ENCODE measurements at places on chromosomes 6 and 20.

DNA sequence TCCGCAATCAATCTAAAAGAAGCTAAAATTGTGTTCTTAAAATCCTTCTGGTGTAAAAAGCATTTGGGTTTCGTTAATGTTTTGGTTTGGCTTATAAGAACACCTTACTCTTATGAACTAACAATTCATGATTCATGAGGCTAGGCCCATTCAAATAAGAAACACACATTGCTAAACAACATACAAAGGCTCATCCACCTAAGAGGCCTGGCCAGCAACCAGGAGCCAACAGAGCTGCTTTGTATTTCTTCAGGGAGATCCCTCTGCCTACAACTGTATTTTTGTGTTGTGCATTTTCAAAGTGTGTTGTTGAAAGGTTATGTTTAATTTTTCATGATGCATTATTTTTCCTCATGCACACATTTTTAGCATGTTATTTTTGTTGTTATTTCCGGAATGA lies 98.6 kb downstream of the PTPRK start:
- DNase-seq = peak; percentile 30

- DNase-seq = no peak
Measured at GRCh38 chr20:34222208-34222607, 19.0 kb upstream of the ASIP start.

- DNase-seq = no peak
Measured at GRCh38 chr6:84416043-84416657, 188.7 kb upstream of the CEP162 start.

GRCh38 chr20:50870561-50871161 lies 60.6 kb downstream of the ADNP start:
- no peak for DNase-seq

DNA sequence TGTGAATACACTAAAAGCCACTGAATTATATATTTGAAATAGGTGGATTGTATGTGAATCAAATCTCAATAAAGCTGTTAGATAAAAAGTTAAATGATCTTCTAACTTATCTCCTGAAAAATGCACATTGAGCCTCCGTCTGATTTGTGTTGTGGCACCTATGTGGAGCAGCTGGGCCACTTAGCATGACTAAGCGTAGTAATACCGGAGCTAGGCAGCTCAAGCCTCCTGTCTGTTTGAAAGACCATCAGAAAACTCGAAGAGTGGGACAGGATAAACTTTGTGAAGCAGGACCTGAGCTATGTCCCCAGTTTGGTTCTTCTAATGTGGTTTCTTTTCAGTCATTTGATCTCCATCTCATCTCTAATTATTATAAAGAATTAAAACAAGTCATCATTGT lies 11.0 kb upstream of the NOL7 start:
- no peak for DNase-seq

- no peak for DNase-seq
Measured at GRCh38 chr6:122472022-122472340, 374 bp upstream of the SERINC1 start.

GRCh38 chr6:19834858-19835257 lies 2.3 kb upstream of the ID4 start:
- DNase-seq = no peak

GRCh38 chr20:14918976-14919375 lies 581.6 kb upstream of the FLRT3 start:
- no peak for DNase-seq

DNA sequence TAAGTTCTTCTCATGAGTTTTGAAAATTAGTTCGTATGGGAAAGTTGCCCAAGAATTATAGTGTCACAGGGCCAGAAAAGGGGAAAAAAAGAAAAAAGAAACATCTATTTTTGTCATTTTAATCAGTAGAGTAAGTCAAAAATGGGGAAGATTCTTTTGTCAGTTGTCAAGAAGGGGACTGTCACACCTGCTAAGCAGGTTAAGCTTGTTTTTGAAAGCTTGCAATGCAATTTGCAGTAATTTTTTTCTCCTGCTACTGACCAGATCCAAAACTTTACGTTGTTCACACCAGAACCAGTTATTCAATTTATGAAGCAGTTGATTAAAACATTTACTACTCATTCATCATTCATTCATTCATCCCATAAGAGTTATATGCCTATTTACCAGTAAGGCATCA lies 171.4 kb downstream of the SOX4 start:
- DNase-seq = no peak

DNA sequence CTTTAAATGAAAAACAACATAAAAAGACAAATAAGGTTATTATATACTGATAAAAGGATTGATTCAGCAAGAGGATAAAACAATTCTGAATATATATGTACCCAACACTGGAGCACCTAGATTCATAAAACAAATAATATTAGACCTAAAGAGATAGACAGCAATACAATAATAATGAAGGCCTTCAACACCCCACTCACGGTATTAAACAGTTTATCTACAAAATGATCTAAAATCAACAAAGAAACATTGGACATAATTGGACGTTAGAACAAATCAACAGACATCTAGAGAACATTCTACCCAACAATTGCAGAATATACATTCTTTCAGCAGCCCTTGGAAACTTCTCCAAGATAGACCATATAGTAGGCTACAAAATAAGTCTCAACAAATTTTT lies 24.1 kb downstream of the TREM1 start:
- DNase-seq = no peak

DNA sequence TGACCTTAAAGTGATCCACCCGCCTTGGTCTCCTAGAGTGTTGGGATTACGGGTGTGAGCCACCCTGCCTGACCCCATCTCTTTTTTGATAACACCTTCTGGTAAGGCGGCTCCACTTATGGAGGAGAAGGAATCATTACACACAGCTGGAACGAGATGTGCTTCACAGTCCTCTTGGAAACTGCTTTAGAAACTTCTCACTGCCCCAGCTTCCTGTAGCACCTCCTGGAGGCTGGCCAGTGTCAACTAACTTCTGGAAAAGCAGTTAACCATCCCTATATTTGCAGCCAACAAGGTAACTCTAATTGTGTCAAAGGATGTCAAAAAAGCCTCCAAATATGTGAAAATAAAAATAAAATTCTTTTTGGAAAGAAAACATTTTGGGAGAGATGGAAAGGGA lies 48.8 kb upstream of the BCLAF1 start:
- DNase-seq = no peak

- no peak for DNase-seq
Measured at GRCh38 chr6:127484212-127484863, 25.1 kb upstream of the KIAA0408 start.

DNA sequence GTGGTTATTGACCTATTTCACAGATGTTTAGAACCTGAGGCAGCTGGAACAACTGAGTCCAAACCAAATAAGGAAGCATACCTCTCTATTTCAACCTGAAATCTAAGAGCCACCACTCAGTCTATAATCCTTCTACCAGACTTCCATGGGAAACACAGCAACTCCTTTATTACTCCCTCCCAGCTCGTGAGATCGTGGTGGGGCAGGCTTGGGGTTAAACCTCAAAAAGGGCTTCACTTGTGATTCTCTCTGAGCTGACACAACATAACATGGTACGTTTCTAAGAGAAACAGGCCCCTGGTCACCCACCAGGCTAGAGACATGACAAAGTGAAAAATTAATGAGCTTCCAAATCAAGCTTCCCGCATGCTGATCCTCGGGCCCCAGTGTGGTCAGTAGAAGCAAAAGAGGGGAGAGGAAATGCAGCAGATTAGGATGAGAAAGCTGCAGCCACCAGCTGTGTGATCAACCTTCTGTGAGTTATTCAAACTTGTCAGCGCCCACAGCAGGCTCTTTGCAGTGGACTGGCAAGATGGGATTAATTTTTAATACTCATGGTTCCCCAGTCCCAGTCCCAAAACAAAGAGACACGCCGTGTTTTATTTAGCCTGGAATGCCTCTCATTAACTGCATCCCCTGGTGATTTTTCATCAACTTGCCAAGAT lies 9.3 kb downstream of the PKHD1 start:
- DNase-seq = no peak

GRCh38 chr20:19304886-19305415 lies 92.5 kb downstream of the SLC24A3 start:
- DNase-seq = no peak

GRCh38 chr20:63979557-63980316 lies at the start of gene SAMD10:
Gene SAMD10 (minus strand): TSS chr20:63979642. CDS start chr20:63979467, 175 bp downstream.
- peak; percentile 19 for DNase-seq

- DNase-seq = no peak
Measured at GRCh38 chr20:14033310-14033709, 38.0 kb downstream of the MACROD2 start.

DNA sequence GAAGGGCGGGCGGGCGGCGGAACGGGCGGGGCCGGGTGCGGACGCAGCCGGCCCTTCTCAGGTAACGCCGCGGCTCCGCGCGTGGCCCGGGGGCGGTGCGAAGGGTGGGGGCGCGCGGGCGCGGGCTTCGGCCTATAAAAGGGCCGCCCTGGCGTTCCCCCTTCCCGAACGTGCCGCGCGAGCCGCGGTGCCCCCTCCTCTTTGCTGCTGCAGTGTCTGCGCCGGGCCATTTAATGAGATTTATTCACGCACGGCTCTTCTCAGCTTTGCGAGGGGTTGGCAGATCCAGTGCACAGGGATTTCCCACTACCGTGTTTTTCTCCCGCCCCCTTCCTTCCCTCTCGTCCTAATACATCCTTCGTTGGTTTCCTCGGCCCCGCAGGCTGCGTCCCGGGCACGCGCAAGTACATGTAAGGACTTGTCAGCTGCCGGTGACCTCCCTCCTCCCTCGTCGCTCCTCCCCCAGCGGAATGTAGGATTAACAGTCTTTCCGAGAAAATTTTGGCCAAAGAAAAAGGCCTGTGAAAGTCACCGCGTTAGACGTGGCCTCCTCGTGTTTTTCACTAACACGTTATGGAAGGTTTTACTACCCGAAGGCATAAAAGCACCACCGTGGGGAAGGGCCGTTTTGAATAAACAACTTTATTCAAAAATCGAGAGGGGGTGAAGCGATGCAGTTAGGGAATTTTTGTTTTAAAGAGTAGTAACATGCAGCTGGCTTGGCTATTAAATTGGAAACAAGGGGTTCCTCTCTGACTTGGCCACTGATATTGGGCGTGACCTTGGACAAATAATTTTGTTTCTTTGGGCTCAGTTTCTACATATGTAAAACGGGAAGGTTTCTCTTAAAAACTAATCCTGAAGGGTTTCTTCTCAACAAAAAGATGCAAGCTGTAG lies 966 bp upstream of the REV3L start:
- DNase-seq = peak; percentile 78

- DNase-seq = no peak
Measured at GRCh38 chr6:169862043-169862891, 110.8 kb downstream of the ERMARD start.

- peak; percentile 34 for DNase-seq
Measured at GRCh38 chr6:133159255-133159795, 81.8 kb upstream of the EYA4 start.

DNA sequence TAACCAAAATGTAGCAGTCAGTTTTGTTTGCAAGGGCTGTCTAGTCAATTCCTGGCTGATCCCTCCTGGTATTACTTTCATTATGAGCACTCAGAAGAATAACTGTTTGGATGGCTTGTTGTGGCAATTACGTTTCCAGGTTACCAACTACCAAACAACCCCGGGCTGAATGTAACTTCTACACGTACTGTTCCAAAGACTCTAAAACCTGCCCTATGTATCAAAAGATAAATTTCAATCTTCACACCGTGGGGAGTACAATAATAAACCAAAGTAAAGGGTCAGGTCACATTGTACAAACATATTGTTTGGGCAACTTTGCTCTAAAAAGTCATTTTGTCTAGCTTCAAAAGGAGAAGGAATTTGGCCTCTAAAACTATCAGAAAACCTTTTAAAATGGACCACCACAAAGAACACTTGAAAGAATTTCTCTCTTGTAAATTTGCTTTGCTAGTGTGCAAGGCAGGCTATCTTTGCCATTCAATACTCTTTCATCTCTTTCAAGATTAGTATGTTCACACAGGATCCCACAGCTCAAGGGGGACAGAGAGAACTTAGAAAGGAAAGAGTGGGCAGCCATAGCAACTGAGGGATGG lies 27.6 kb downstream of the DCDC2 start:
- no peak for DNase-seq

DNA sequence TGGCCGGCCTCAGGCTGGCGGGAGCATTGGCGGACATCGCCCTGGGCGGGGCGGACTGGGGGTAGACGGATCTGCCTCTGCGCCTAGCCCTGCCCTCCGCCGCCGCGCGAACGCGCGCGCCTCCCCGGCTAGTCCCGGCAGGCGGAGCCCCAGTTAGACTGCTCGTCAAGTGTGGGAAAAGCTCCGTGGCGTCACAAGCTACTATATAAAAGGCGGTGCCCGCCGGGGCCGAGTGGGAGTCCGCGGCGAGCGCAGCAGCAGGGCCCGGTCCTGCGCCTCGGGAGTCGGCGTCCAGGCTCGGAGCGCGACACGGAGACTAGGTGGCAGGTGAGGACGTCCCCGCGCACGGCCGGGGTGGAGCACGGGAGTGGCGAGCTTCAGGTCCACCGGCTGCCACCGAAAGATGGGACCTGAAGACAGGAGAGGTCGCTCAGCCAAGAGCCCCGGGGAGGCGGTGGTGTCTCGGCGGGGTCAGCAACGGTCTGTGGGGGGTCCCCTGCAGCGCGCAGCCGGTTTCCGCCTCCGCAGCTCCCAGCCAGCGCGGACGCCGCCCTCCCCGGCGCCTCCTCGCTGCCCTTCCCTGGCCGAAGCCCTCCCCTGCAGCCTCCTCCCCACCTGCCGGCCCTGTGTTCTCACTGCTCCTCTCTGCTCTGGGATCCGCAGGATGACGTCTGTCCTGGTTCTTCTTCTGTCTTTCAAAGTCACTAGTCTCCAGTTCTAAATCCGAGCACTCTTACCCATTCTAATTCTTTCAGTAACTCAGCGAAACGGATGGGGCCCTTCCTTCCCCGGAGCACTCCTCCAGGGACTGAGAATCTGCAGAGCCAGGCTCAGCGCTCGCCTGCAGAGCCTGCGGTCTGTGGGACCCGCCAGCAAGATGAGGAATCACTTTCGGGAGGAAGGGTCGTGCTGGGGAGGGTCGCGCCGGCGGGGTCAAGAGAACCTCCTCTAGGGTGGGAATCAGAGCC lies 4.3 kb upstream of the RIPK1 start:
- peak; percentile 78 for DNase-seq

DNA sequence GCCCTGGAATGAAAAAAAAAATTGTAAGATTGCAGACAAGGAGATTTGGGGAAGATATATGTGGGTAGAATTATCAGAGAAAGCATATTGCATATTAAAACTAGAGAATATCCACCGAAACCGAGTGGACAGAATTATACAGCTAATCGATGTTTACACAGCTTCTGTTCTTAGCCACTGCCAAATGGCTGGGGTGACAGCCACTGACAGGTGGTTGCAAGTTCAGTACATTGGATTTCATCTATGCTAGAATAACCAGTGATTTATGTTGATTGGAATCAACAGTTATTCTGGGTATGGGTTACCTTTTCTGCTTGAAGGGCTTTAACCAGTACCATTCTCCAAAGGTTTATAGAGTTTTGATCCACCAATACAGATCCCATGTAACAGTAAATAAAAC lies 48.4 kb upstream of the THEMIS start:
- no peak for DNase-seq

GRCh38 chr6:36718560-36718959 lies 20.9 kb downstream of the RAB44 start:
- no peak for DNase-seq

Data from hippocampal formation (tissue), 2 donors.